A549 treated with DMSO at 1 μM for 4 hours (cell line): ENCODE measurements at places on chromosomes 11 and 22. TPM values are rescaled to one million over a fixed set of nuclear protein-coding genes. Genes with fewer than 3 reads are reported as not detected.

The GSTT2 gene
- not detected in 5 replicates for total RNA-seq

The OR6T1 gene
- total RNA-seq, result not detected in 5 replicates

The BIK gene
- 0.61 to 1.5 TPM (median 0.91 TPM) in 5 replicates for total RNA-seq

The KDELR3 gene
- total RNA-seq, result 15.6 to 23.2 TPM (median 20.0 TPM) in 5 replicates

The ARHGAP20 gene
- not detected in 5 replicates for total RNA-seq

The SERPIND1 gene
- total RNA-seq, result not detected in 5 replicates
